ENCODE measurements at places on chromosomes 4 and X. TPM values are rescaled to one million over a fixed set of nuclear protein-coding genes. Genes with fewer than 3 reads are reported as not detected.

GRID2 gene
- total RNA-seq = 0.05 TPM

CNGA2 gene
- not detected for total RNA-seq

ANXA3 gene
- total RNA-seq = 39.4 TPM

IL1RAPL1 gene
- 0.49 TPM for total RNA-seq

NCAPG gene
- total RNA-seq = 0.94 TPM

CTAG1B gene
- not detected for total RNA-seq

SPATA4 gene
- not detected for total RNA-seq

USP17L15 gene
- not detected for total RNA-seq

GAGE10 gene
- not detected for total RNA-seq

SMIM10L2A gene
- total RNA-seq = 1.1 TPM

STS gene
- 26.4 TPM for total RNA-seq

GAGE12J gene
- total RNA-seq = not detected

SSX4 gene
- total RNA-seq = not detected

CAPN6 gene
- 0.47 TPM for total RNA-seq

CLDN22 gene
- total RNA-seq = not detected

MAGEB2 gene
- not detected for total RNA-seq

GABRE gene
- 97.8 TPM for total RNA-seq

RHOXF2B gene
- not detected for total RNA-seq

NRK gene
- 2.2 TPM for total RNA-seq

ADH1C gene
- 43.5 TPM for total RNA-seq

PRDM8 gene
- total RNA-seq = 8.3 TPM

IGSF1 gene
- total RNA-seq = 0.18 TPM

FAM133A gene
- not detected for total RNA-seq

HMX1 gene
- total RNA-seq = not detected

GPR101 gene
- not detected for total RNA-seq

TKTL2 gene
- not detected for total RNA-seq

NAP1L5 gene
- total RNA-seq = 9.4 TPM

SRPK3 gene
- 2.7 TPM for total RNA-seq

Measured in ureter (tissue), 1 donor.